Subcutaneous preadipocyte (primary cell): ENCODE measurements at places on chromosomes 3 and 15. TPM values are rescaled to one million over a fixed set of nuclear protein-coding genes. Genes with fewer than 3 reads are reported as not detected.

The SHC4 gene
- total RNA-seq, result 0.39 and 0.73 TPM in 2 replicates

The FHIT gene
- 2.5 and 3.7 TPM in 2 replicates for total RNA-seq

The PODXL2 gene
- 2.2 and 2.3 TPM in 2 replicates for total RNA-seq

The NLGN1 gene
- 2.9 and 3.7 TPM in 2 replicates for total RNA-seq

The NR2E3 gene
- total RNA-seq, result 0.20 and 0.37 TPM in 2 replicates

The TNNC1 gene
- 0.37 TPM in 1 of 2 replicates, not detected in the other for total RNA-seq

The GP9 gene
- total RNA-seq, result not detected in 2 replicates

The IL17RE gene
- total RNA-seq, result 10.3 and 13.9 TPM in 2 replicates

The MITF gene
- 3.9 and 6.2 TPM in 2 replicates for total RNA-seq

The GUCA1C gene
- not detected in 2 replicates for total RNA-seq

The KLHL6 gene
- total RNA-seq, result not detected in 2 replicates

The TTBK2 gene
- total RNA-seq, result 4.4 and 7.2 TPM in 2 replicates

The CCDC33 gene
- not detected in 2 replicates for total RNA-seq

The CSPG5 gene
- total RNA-seq, result 0.20 and 0.37 TPM in 2 replicates

The PRTG gene
- total RNA-seq, result 5.7 and 5.9 TPM in 2 replicates

The FBN1 gene
- total RNA-seq, result 954 and 1,082 TPM in 2 replicates

The SKOR1 gene
- total RNA-seq, result under 0.01 TPM in 2 replicates

The FRMD5 gene
- under 0.01 and 0.20 TPM in 2 replicates for total RNA-seq

The ARL14 gene
- total RNA-seq, result not detected in 2 replicates

The GOLGA6B gene
- not detected in 2 replicates for total RNA-seq
